ENCODE measurements at places on chromosomes 4 and X.

- DNase-seq: no peak
Measured at GRCh38 chrX:129659861-129660260, 5.1 kb upstream of the APLN start.

- no peak for DNase-seq
Measured at GRCh38 chr4:71132486-71132885, 139.0 kb downstream of the DCK start.

- no peak for DNase-seq
Measured at GRCh38 chrX:129717892-129718291, 20.9 kb upstream of the XPNPEP2 start.

GRCh38 chr4:156575430-156576073, 396.0 kb downstream of the PDGFC start:
- DNase-seq: no peak

- DNase-seq: peak; percentile 69
Measured at GRCh38 chr4:169269916-169270809, 593 bp downstream of the SH3RF1 start.

All from Caco-2 (cell line).